ENCODE measurements at places on chromosomes 13 and 19.

DNA sequence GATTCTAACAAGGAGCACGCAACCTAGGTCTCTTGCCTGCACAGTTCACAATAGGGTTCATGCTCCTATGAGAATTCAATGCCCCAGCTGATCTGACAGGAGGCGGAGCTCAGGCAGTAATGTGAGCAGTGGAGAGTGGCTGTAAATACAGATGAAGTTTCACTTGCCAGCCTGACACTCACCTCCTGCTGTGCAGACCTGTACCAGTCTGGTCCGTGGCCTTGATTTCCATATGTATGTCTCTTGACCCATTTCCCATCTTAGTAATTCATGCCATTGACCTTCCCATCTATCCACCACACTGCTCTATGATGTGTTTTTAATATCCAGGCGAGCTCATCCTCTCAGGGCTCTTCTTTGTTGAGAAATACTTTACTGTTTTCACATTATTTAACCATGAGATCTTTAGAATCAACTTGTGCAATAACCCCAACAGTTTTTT, 95.2 kb downstream of the LRCH1 start:
- DNase-seq: peak; percentile 56

DNA sequence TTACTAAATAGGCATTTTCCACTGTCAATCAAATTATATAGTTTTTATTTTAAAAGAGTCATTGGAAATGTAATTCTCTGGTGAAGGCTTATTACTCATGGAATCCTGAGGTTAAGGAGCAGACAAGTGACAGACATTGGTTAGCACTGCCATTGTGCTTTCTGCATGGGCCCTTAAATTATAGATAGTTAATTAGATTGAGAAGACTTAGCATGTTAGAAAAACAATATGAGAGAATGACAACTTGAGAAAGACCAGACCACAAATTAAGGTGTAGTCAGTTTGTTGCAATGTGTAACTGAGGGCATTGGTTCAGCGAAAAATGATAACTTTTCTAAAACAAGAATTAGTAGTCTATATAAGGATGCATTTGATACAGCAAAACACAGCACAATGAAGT, 195.5 kb downstream of the SLITRK6 start:
- DNase-seq: no peak

- no peak for DNase-seq
These were observed 525.3 kb downstream of the KLF12 start for GRCh38 chr13:73608711-73609485.

GRCh38 chr13:99254830-99255229, 3.3 kb downstream of the GPR18 start:
- DNase-seq: no peak

GRCh38 chr13:109088624-109088917, 459.2 kb downstream of the MYO16 start:
- DNase-seq: no peak

DNA sequence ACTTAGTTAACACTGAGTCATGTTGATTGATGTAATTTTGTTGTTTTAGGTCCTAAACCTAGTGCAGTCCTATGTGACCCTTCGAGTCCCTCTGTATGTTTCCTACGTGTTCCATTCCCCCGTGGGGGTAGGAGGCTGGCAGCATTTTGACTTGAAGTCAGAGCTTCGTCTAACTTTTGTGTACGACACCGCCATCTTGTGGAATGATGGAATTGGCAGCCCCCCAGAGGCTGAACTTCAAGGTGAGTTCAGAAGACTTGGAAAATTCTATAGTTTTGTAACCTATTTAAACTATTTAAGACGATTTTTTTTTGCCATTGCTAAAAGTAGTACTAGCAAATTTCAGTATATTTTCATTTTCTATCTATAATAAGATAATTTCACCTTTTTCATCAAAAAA, 117.9 kb downstream of the STOML3 start:
- DNase-seq: peak; percentile 74

DNA sequence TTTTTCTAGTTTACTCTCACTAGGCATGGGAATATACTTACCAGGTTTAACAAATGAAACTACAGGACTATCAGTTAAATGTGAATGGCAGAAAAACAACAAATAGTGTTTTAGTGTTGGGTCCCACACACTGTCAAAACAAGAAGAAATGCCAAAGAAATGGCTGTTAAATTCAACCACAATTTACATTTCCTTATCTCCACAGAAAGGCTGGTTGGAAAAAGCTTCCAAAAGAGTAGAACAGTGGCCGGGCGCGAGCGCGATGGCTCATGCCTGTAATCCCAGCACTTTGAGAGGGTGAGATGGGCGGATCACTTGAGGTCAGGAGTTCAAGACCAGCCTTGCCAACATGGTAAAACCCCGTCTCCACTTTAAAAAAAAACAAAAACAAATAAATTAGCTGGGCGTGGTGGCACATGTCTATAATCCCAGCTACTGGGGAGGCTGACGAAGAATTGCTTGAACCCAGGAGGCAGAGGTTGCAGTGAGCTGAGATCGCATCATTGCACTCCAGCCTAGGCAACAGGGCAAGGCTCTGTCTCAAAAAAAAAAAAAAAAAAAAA, 66.5 kb downstream of the SERP2 start:
- DNase-seq: no peak

GRCh38 chr13:37385248-37385647, 213.3 kb downstream of the POSTN start:
- DNase-seq: no peak

DNA sequence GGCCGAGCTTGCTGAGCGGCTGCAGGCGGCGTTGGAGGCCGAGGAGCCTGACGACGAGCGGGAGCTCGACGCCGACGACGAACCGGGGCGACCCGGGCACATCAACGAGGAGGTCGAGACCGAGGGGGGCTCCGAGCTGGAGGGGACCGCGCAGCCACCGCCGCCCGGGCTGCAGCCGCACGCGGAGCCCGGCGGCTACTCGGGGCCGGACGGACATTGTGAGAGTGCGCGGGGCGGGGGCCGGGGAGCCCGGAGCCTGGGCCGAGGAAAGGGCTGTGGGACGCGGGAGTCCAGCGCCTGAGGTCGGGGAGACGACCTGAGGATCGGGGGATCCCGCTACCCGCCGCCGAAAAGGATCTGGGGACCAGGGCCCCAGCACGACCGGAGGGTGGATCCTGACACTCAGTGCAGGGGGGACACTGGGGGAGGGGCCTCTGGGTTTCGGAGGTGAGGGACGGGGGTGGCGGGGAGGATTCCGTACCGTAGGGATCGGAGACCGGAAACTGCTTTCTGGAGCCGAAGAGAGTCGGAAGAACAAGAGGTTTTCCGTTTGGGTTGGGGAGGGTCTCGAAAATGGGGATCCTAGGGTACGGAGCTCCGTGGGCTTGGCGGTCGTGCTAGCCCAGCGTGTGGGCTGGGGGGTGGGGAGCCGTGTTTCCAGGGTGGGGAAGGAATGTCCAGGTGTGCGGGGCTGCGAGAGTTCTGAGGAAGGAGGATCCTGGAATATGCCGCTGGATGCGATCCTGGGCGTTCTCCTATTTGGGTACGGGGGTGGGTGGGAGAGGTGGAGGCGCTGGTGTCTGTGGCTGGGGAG, 616 bp downstream of the HNRNPUL1 start:
- DNase-seq: peak; percentile 50

DNA sequence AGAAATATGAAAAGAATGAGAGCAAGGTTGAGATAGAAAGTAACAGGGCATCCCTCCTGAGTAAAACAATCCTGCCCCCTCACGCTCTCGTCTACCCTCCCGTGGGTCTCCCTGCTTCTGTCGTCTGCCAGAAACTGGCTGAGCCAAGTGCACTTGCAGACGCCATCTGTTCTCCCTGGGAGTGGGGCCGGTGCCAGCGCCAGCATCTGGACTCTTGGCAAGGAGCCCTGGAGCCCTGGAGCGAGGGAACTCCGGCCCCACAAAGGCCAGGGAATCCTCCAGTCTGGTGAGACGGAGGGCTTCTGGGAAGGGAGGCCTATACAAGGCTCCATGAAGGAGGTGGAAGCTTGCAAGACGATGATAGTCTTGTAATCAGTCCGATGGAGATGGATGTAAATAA, 2.3 kb upstream of the TMEM91 start:
- DNase-seq: peak; percentile 97

- no peak for DNase-seq
These were observed 12.3 kb downstream of the LATS2 start for GRCh38 chr13:21048901-21049698.

DNA sequence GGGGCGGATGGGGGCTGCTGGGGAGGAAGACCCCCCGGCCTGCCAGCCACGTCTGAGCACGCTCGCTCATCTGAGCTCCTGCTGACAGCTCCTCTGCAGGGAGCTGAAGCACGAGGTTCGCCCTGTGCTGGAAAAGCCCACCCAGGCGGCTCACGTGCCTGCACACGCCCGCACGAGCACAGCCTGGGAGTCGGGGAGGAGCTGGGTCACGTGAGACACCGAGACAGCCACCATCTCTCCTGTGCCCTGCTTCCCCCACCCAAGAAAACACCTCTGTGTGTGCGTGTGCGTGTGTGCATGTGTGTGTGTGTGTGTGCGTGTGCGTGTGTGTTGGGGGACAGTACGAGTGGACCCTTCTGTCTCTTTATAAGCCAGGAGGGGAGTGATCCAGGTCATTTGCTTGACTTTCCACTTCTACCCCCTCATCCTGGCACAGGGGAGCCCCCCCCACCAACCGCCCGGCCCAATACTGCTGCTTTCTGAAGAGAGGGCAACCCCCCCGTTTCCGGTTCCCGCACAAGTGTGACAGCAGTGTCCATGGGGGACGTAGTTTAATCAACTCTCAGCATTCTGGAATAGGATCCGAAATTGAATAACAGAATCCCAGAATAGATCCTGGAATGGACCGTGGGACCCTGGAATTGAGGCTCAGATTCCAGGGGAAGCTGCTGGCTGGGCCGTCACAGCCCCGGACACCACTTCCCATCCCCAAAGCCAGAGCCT, 42.5 kb downstream of the CELF5 start:
- DNase-seq: no peak

DNA sequence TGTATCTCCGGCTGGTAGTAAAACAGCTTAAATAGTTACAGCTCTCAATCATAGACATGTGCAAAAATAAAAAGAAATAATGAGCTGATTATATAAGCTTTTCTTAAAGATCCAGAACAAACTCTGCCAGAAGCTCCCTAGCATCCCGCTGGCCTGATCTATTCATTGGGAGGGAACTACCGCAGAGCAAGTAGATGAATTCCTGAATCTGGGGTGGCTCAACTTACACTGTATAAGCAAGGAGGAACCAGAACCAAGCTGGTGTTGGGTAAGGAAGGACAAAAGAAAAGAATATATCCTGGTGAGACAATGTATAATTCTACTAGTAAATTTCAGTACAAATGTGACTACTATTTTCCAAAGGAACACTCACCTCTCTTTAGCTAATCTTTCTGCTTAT, 1122.2 kb downstream of the OLFM4 start:
- DNase-seq: no peak

DNA sequence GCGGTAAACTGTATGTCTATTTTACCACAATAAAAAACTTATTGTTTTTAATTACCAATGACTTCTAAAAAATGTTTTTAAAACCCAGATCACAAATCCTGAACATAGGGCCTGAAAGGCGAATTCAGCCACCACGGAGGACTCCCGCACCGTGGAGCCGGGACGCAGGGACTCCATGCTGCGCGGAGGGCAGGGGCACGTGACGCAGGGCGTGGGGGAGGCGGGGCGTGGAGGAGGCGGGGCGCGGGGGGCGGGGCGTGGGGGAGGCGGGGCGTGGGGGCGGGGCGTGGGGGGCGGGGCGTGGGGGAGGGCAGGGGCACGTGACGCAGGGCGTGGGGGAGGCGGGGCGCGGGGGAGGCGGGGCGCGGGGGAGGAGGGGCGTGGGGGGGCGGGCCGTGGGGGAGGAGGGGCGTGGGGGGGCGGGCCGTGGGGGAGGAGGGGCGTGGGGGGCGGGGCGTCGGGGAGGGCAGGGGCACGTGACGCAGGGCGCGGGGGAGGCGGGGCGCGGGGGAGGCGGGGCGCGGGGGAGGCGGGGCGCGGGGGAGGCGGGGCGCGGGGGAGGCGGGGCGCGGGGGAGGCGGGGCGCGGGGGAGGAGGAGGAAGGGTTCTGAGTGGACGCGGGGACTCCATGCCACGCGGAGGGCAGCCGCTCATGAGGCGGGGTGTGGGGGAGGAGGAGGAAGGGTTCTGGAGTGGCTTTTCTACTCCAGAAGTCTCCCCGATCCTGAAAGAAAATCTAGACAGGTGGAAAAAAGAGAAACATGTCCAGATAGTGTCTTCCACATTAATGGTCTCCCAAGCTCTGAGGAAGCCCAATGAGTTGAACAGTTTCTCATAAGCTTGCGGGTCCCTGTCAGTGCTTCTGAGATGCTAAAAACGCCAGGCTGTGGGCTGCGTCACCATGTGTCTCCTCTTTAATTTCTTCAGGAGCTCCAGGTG, 4.4 kb upstream of the PROZ start:
- DNase-seq: peak; percentile 80

DNA sequence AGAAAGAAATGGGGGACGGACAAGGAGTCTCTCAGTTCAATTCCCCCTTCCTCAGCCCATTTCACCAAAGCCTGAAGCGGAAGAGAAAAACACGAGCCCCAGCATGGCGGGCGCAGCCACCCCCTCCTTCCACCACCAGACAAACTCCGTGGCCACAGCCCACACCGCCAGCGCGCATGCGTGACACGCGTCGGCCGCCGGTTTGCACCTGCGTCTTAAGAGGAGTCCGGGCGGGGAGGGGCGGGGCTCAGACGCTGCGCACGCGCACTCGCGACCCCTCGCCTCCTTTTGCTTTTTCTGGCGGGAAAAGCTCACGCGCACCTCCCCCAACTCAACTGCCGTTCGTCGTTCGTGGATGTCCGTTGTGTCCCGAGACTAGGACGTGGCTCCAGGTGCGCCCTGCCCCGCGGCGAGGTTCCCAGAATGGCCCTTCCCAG, at the start of gene KASH5:
KASH5 (plus strand) TSS at position 314 of the 437 bp plus-strand sequence. CDS start 2,635 bp downstream, outside the sequence.
- no peak for DNase-seq

- no peak for DNase-seq
These were observed 224.7 kb downstream of the LHFPL6 start for GRCh38 chr13:39378306-39378705.

GRCh38 chr13:22589880-22590279, 590.9 kb upstream of the SGCG start:
- DNase-seq: peak; percentile 6

- no peak for DNase-seq
These were observed 16.0 kb upstream of the CLN5 start for GRCh38 chr13:76975863-76976262.

- peak; percentile 68 for DNase-seq
These were observed 24.6 kb upstream of the ZNF846 start for GRCh38 chr19:9793071-9793591.

GRCh38 chr19:5171711-5172110, 168.9 kb downstream of the PTPRS start:
- no peak for DNase-seq

GRCh38 chr19:2127758-2128157, 23.6 kb downstream of the AP3D1 start:
- no peak for DNase-seq

DNA sequence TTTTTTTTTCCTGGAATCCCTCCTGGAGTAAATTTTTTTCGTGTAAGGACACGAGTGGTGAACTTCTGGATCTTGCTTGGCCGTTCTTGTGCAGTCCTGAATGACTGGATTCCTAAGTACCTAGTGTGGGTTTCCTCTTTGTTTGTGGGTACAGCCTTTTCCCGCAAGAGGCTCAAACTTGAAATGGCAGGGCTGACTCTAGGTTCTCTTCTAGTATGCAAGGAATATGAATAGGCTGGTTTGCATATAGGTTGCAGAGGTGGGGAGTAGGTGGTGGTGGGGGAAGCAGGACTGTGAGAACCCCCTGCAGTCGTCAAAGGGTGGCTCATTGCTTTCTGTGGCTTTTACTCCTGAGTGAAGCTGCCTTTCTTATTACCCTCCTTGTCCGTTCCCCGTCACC, 13.6 kb downstream of the UBAC2 start:
- no peak for DNase-seq

- no peak for DNase-seq
These were observed 31.8 kb downstream of the PEX11G start for GRCh38 chr19:7456964-7457541.

Measured in cardiac muscle cell (in vitro differentiated cells and primary cell).